ENCODE measurements at places on chromosomes 11 and 22.

GRCh38 chr22:23217171-23218052 lies 37.1 kb downstream of the BCR start:
- no peak for DNase-seq

DNA sequence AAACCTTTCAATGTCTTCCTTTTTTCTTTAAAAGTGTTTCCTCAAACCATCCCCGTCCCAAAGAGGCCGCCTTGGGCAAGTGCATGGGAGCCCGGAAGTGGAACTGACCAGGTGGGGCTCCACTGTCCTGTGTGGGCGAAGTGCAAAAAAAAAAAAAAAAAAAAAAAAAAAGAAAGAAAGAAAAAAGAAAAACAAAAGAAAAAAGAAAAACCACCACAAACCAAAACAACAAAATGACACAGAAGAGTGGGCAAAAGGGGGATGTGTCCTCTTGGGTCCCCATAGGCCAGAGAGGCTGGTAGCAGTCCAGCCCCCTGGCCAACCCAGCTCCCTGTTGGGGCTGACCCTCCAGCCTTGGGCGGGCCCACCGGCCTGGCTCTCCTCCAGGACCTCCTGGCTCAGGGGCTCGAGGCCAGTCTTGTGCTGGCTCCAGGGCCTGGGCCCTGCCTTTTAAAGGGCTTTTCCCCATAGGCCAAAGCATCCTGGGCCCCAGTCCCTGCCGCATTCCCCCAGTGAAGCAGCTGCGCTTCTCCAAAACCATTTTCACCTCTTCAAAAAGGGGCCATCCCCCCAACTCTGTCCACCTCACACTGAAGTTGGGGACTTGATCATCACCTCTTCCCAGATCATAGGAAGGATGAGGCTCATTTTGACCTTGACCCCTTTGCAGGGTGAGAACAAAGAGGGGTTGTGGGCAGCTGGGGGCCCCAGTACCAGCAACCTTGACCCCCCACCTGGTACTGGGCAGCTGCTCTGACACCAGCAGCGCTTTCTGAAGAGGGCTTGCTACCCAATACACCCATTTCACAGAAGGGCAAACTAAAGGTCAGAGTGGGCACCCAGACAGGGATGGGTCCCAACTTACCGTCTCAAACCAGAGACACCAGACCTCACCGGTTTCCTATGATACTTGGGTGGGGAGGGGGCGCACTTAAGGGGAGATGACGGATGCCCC lies 9.4 kb downstream of the CBX6 start:
- no peak for DNase-seq

GRCh38 chr11:128476049-128476448 lies 111.3 kb downstream of the ETS1 start:
- DNase-seq = no peak

DNA sequence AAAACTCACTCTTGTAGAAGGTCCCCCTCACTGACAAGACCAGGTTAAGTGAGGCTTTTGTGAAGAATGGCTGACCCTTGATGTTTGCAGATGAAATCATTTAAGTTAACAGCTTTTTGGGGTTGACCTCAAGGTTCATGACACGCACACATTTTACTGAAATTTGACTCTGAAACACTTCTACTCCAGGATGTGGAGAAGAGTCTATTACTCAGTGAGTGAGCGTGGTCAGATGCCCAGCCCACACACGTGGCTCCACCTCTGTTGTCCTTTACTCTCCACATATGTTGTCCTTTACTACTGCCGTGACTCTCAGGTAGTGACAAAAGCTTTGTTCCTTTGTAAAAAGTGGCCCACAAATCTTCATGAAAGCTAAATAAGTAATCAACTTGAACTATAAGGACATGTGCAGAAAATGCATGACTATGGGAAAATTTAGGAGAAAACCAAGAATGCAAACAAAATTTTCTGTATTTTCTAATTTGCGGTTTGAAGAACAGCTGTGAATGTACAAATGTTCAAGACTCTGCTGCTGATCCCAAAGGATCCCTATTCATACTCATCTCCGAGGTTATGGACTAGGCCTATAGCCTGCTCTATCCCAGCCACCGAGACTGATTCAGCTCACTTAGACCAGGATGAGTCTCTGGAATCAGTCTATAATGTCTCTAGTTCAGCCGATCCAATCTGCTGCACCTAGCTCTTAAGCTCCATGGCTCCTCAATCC lies 22.4 kb downstream of the XRRA1 start:
- DNase-seq = no peak

DNA sequence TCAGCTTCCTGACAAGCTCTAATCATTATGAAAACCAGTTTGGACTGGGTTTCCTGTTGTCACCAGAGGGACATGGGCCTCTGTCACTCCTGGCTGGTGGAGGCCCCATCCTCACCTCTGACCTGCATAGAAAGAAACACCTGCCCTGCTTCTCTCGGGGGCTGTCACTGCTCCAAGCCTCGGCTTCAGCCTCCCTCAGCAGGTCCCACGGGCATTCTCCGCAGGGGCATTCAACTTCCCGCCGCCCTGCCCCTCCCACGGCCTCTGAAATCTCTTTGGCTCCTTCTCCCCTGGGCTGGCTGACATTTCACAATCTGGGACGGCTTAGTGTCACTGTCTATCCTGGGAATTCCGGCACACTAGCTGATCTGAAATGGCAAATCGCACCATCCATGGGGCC lies 257.9 kb downstream of the CTTN start:
- DNase-seq = no peak

DNA sequence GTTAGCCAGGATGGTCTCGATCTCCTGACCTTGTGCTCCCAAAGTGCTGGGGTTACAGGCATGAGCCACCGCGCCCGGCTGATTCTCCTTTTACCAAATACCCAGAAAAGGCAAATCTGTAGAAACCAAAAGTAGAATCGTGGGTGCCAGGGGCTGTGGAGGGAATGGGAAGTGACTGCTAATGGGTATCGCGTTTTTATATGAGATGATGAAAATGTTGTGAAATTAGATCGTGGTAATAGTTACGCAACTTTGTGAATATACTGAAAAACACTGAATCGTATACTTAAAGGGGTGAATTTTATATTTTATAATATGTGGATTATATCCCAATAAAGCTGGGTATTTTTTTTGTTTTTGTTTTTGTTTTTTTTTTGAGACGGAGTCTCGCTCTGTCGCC lies 48.2 kb upstream of the CREB3L1 start:
- no peak for DNase-seq

- DNase-seq = no peak
Observed at GRCh38 chr11:69221086-69221485, 65.4 kb downstream of the SMIM38 start.

DNA sequence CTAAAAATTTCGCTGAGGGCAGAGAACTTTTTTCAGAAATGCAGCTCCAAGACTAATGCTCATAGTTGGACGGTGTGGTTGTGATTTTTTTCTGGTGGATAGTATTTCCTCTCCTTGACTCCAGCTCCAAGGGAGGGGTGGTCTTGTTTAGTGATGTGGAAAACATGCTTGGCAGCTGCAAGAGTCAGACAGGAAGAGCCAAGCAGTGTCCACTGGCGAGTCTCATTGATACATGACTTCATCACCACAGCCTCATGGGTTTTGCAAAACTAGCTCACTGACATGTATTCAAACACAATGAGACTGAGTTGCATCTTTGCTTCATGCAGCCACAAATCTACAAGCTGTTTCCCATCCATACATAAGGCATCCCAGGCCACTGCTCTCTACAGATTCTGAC lies 7.3 kb upstream of the KCNJ1 start:
- DNase-seq = no peak

- DNase-seq = no peak
Observed at GRCh38 chr11:1565173-1565903, 6.7 kb downstream of the DUSP8 start.

- peak; percentile 43 for DNase-seq
Observed at GRCh38 chr11:111586388-111586831, 15.8 kb upstream of the SIK2 start.

DNA sequence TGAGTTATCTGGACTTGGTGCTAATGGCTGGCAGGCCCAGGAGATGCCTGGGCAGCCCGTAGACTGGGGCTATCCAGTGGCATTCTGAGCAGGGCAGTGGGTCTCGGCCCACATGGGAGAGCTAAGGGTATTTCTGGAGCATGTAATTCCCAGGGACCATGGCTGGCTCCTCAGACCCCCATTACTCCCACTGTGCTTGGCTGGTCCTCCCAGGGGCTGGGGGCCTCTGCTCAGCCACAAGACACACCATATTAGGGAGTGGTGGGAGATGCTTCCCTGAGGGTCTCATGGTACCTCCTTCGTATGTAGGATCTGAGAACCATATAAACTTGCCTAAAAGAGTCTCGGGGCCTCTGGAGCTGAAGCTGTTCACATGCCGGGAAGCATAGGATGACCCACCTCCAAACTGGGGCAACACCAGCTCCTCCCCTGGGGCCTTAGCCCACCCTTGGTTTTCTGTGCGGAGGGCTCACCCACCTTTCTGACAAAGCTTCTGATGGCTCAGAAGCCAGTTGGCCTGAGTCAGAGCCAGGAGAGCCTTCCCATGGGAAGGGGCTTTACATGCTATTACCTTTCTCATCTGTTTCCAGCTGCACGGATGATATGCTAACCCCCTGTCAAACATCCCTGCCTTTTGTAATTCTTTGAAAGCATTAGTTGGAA lies 9.5 kb upstream of the FTH1 start:
- no peak for DNase-seq

- DNase-seq = no peak
Observed at GRCh38 chr11:108218455-108218854, 4.0 kb downstream of the NPAT start.

GRCh38 chr11:126366064-126366822 lies 10.8 kb downstream of the ST3GAL4 start:
- DNase-seq = no peak

- no peak for DNase-seq
Observed at GRCh38 chr11:93160808-93161207, 37.0 kb downstream of the SLC36A4 start.

DNA sequence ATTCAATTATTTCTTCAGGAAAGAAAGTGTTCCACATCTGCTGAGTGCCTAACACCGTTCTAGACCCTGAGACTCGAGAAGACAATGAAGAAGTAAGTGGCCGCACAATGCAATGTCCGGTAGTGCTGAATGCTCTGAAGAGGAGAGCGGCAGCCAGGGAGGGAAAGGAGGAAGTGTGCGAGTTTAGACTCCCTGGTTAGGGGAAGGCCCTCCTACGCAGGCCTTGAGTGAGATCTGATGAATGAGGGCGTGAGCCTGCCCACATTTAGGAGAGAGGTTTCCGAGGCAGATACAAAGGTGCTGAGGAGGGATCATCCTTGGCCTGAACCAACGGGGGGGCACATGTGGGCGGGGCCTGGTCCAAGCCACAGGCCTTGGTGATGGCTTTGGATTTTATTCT lies 558.6 kb downstream of the NTM start:
- DNase-seq = no peak

DNA sequence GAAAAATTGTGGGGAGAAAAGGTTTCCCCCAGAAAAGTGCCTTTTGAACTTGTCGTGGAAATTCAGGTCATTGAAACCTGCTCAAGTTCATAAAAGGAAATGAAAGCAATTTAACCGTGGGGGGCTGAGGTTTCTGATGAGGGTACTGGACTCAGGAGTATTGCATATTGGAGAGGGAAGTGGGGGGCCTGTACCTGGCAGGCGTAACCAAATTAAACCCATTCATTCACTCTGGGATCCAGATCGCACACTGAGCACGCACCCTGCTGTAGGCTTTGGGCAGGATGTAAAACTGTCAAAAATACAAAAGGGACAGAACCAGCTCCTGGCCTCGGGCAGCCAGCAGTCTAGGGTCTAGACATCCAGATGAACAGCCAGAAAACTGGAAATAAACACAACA lies 1517.4 kb downstream of the BRD1 start:
- DNase-seq = no peak

DNA sequence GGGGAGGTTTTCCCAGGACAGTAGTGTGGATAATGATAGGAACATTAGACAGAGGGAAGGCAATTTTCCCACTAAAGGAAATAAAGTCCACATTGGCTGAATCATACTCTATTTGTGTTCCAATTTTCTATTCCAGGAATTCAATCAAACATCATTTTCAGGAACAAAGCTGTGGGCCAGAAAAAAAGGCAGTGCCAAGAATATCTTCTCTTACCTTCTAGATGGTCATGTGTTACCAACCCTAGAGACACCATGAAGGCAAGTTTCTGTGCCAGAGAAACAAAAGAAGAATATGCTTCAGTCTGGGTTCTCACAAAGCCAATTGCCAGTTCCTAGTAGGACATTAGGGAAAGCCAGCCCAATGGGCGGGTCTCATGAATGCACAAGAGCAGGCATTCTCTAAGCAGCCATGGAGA lies 27.5 kb downstream of the LARGE2 start:
- no peak for DNase-seq

DNA sequence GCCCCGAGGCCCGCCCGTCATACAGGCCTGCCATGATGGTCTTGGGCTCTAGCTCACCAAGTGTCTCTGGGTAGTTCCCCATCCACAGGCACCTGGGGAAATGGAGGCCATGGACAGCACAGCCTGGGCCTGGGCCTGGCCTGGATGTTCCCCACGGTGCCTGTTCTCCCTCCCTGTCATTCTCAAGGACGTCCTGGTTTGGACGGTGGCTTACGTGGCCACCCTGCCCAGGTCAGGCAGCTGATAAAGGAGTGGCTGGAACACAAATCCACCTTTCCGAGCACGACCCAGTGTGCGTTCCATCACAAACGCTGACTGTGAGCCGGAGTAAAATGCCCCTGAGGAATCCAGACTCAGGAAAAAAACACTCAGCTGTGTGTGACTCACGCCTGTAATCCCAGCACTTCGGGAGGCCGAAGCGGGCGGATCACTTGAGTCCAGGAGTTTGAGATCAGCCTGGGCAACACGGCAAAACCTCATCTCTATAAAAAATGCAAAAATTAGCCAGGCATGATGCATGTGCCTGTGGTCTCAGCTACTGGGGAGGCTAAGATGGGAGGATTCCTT lies 41.2 kb upstream of the TESMIN start:
- DNase-seq = no peak

DNA sequence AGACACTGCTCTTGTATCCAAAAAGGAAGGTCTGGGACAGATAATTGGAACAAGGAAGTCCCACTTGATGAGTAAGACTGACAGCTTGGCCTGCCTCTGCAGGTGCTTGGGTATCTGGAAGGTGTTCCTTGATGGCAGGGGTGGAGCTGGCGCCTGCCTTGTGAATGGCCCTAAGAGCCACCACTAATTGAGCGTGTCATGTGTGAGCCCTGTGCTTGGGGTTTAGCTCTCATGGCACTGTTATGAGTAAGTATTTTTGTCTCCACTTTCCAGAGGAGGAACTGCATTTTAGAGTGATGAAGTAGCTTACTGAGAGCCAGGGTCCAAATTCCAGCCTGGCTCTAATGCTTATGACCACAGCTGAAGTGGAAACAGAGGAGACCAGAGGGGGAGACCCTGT lies 71.2 kb upstream of the NECTIN1 start:
- no peak for DNase-seq

Measured in GM13977 (cell line).